ENCODE measurements at places on chromosomes 16 and 17. TPM values are rescaled to one million over a fixed set of nuclear protein-coding genes. Genes with fewer than 3 reads are reported as not detected.

Gene FNDC8
- total RNA-seq: not detected

Gene RNF227
- 9.3 TPM for total RNA-seq

Gene TLCD2
- total RNA-seq: 0.94 TPM

Gene KRT39
- not detected for total RNA-seq

Gene PABPN1L
- total RNA-seq: not detected

Gene KRTAP2-2
- not detected for total RNA-seq

Gene COG4
- total RNA-seq: 39.5 TPM

Gene MYH11
- under 0.01 TPM for total RNA-seq

Gene KCNH6
- not detected for total RNA-seq

Gene CD300LB
- total RNA-seq: not detected

Gene KRT40
- not detected for total RNA-seq

Gene IRX5
- 0.40 TPM for total RNA-seq

Gene SGSM2
- total RNA-seq: 25.0 TPM

Gene TMEM235
- total RNA-seq: not detected

Gene ADORA2B
- total RNA-seq: 21.1 TPM

Gene SRCIN1
- total RNA-seq: 0.80 TPM

Gene TTC19
- total RNA-seq: 25.2 TPM

Gene UMOD
- total RNA-seq: not detected

Gene SP2
- 2.9 TPM for total RNA-seq

Gene GUCY2D
- total RNA-seq: not detected

Gene PERCC1
- not detected for total RNA-seq

Gene TP53TG3D
- total RNA-seq: not detected

Gene NPIPA3
- 0.33 TPM for total RNA-seq

Gene DPEP2NB
- total RNA-seq: not detected

Gene PRAC1
- not detected for total RNA-seq

Gene RAB11FIP4
- total RNA-seq: not detected

Gene KRTAP4-3
- total RNA-seq: not detected

Gene CSH2
- total RNA-seq: not detected

Gene GPR179
- total RNA-seq: not detected

Gene KRTAP9-4
- not detected for total RNA-seq

Gene MPP3
- total RNA-seq: 2.7 TPM

Gene NPW
- 3.1 TPM for total RNA-seq

Gene CD79B
- total RNA-seq: 4.5 TPM

Gene TAT
- not detected for total RNA-seq

Gene BICDL2
- not detected for total RNA-seq

Gene ZACN
- not detected for total RNA-seq

Gene CES1
- total RNA-seq: not detected

Gene AP1G1
- total RNA-seq: 44.6 TPM

Gene KRT222
- not detected for total RNA-seq

Gene MT4
- total RNA-seq: not detected

Gene C1QTNF1
- 9.5 TPM for total RNA-seq

Measured in mammary microvascular endothelial cell (primary cell).